Large intestine (tissue), 12 donors: ENCODE measurements at places on chromosomes 5 and 9. TPM values are rescaled to one million over a fixed set of nuclear protein-coding genes. Genes with fewer than 3 reads are reported as not detected.

The NR5A1 gene
- 0.09 TPM for polyA plus RNA-seq

The ARRDC1 gene
- polyA plus RNA-seq: 59.8 TPM

GRCh38 chr9:70948744-70949143 lies 172.7 kb downstream of the TRPM3 start:
- no peak overlapping the region for H3K4me3 ChIP-seq
- no peaks in the 10 kb centered on the region for H3K36me3 ChIP-seq
- DNase-seq: no peak
- H3K4me1 ChIP-seq: no peaks in the 10 kb centered on the region

The CCIN gene
- polyA plus RNA-seq: 0.07 TPM

DNA sequence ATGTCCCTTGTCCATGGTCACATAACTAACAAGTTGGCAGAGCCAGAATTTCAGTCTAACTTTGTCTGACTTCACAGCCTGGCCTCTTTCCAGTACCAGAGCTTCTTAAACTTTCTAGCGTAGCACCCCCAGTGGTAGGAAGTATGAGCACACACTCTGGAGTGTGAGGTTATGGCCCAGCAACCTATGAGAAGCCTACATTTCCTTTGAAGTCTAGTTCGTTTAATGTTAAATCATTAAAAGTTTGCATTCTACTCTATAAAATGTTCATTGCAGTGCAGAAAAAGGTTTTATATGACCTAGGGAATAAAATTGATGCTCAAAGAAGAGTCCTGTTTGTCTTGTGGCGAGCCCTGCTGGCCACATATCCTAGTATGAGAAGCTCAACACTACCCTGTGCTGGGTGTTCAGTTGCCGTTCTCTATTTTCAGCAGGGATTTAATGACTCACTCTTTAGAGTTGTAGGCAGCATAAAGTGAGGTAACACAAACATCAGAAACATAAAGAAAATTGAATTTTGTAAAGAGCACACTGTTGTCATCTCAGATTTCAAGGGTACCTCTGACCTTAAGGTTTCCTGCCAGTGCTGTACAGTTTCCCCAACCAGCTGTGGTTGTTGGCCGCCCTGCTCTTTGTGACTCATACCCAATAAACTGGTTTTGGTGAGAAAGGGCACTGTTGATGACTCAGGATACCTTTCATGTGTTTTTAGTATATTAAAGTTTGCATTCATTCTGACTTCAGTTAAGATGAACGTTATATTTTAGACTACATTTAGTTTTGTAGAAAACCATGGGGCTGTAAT lies 14.3 kb downstream of the MCCC2 start:
- peak; percentile 31 for DNase-seq
- no peaks in the 10 kb centered on the region for H3K27me3 ChIP-seq
- H3K36me3 ChIP-seq: peaks cover 53% of the 10 kb centered on the region

The GKAP1 gene
- 15.4 TPM for polyA plus RNA-seq

DNA sequence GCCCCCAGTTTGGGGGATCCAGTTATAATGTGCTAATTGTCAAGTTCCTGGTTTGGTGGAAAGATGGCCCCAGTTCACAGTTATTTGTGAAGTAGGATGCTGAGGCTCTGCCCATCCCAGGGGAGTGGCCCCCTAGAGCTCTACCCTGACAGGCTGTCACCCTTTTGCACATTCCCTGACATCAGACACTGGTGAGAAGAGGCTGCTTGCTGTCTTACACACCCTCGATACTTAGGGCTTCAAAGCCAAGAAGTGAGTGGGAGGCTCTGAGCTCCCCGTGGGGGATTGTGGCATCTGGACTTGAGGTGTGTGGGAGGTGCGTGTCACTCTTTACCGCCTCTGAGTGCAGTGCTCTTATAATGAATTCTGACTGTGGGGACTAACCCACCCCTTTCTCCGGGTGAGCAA lies 168.5 kb downstream of the DOCK2 start:
- H3K4me1 ChIP-seq: no peaks in the 10 kb centered on the region
- H3K27ac ChIP-seq: no peak overlapping the region
- H3K27me3 ChIP-seq: no peaks in the 10 kb centered on the region
- H3K36me3 ChIP-seq: no peaks in the 10 kb centered on the region
- no peak overlapping the region for H3K4me3 ChIP-seq
- DNase-seq: no peak

- H3K4me1 ChIP-seq: no peaks in the 10 kb centered on the region
- peaks cover 32% of the 10 kb centered on the region for H3K27me3 ChIP-seq
- H3K4me3 ChIP-seq: no peak overlapping the region
- H3K36me3 ChIP-seq: no peaks in the 10 kb centered on the region
These were observed 5.6 kb upstream of the ABLIM3 start for GRCh38 chr5:149135536-149136201.

DNA sequence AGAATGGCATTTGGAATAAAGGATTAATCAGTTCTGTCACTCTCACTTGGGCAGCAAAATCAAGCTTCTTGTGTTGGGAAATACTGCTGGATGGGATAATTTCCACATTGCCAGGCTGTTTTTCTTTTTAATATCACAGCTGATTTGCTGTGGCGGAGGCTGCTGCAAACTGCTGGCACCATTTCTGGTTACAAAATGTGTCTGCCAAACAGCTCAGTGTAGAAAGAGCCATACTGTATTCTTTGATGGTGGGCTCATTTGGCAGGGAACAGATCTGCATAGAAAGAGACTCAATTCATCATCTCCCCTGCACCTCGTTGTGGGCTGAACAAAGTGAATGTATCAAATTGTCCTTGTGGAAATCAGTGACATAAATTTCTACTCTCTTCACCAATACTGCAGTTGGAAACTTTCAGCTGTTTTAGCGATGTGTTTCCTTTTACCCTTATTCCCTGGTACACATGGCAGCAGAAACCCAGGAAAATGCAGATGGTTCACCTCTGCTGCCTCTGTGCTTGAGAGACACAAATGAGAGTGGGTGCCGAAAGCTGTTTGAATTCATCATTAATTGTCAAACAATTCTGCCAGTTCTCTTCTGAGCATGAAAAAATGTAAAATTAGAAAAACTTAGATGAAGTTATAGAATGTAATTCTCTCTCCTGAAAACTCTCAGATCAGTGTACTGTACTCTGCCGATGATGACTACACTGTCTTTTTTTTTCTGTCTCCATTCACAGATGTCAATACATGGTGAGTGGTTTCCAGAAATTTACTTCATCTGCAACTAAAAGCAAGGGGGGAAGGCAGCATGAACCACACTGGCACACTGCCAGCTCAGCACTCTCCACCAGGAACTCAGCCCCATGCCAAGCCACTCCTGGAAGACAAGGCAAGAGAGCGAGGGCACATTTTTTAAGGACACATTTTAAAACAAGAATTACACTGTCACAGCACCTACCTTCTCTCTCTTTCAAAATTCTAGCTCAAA lies 75.0 kb downstream of the HMHB1 start:
- no peak overlapping the region for H3K27ac ChIP-seq
- H3K4me3 ChIP-seq: no peak overlapping the region
- DNase-seq: no peak
- no peaks in the 10 kb centered on the region for H3K27me3 ChIP-seq

DNA sequence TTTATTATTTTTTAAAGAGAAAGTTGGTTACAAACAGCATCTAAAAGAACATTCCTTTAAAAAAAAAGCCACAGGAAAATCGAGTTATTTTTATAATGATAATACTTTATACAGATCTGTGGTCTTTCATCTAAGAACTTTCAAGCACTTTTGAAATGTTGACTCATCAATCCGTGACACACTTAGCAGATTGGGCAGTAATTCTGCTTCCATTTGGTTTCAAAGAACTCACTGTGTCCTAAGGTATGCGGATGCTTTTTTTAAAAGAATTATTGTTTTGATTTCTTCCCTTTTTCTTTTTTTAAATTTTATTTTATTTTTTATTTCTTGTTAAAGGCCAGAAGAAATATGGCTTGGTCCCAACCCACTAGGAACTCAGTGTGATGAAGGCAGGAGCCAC lies 147.8 kb downstream of the AOPEP start:
- H3K4me3 ChIP-seq: no peak overlapping the region
- no peak overlapping the region for H3K27ac ChIP-seq
- H3K27me3 ChIP-seq: no peaks in the 10 kb centered on the region
- H3K36me3 ChIP-seq: no peaks in the 10 kb centered on the region
- peaks cover 3% of the 10 kb centered on the region for H3K4me1 ChIP-seq

DNA sequence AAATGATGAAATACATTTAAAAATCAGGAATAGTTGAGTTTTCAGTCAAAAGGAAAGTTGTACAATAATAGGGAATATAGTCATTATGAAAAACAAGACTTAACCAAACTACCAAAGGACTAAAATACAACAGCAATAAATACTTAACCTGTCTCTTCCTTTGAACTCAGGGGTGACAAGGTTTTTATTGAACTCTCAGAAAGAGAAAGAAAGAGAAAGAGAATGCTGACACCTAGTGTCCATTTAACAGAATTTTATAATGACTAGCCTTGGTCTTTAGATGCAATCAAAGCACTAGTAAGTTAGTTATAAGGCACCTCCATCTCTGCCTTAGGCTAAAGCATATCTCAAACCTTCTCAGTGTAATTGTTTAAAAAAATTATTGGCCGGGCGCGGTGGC lies 47.5 kb downstream of the UIMC1 start:
- DNase-seq: peak; percentile 39
- no peak overlapping the region for H3K4me3 ChIP-seq
- H3K4me1 ChIP-seq: no peaks in the 10 kb centered on the region
- peaks cover 20% of the 10 kb centered on the region for H3K36me3 ChIP-seq
- no peak overlapping the region for H3K27ac ChIP-seq

The IFNA21 gene
- 0.13 TPM for polyA plus RNA-seq

DNA sequence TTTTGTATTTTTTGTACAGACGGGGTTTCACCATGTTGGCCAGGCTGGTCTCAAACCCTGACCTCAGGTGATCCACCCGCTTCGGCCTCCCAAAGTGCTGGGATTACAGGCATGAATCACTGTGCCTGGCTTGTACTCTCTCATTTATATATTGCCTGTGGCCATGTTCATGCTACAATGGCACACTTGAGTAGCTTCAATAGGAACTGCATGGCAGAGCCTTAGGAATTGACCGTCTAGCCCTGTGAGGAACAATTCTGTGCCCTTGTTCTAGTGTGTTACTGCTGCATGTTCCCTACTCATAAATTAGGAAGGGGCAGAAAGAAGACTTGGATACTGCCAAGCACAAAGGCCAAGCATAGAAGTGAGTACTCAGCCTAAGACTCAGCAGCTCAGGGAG lies 104.2 kb downstream of the LIFR start:
- no peak overlapping the region for H3K4me3 ChIP-seq
- H3K27me3 ChIP-seq: peaks cover 40% of the 10 kb centered on the region
- no peak for DNase-seq
- H3K27ac ChIP-seq: no peak overlapping the region
- H3K36me3 ChIP-seq: no peaks in the 10 kb centered on the region

DNA sequence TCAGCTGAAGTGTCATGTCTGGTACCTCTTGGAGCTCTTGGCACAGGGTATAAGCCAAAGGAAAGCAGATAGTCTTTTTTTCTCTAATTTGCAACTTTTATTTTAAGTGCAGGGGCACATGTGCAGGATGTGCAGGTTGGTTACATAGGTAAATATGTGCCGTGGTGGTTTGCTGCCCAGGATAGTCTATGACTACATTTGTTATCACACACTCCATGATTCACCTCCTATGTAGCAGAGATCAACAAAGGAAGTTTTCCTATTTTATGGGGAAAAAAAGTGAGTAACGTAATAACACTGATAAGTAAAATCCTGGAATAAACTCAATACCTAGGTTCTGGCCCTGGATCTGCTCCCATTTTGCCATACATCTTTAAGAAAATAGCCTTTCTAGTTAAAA lies 234.6 kb downstream of the CAAP1 start:
- DNase-seq: no peak
- no peaks in the 10 kb centered on the region for H3K4me1 ChIP-seq
- no peak overlapping the region for H3K4me3 ChIP-seq
- no peak overlapping the region for H3K27ac ChIP-seq
- H3K27me3 ChIP-seq: no peaks in the 10 kb centered on the region

The SEMA5A gene
- 11.9 TPM for polyA plus RNA-seq

GRCh38 chr9:109253637-109254284 lies 67.1 kb downstream of the EPB41L4B start:
- H3K36me3 ChIP-seq: peaks cover 15% of the 10 kb centered on the region
- DNase-seq: no peak
- no peaks in the 10 kb centered on the region for H3K27me3 ChIP-seq
- H3K4me1 ChIP-seq: peaks cover 20% of the 10 kb centered on the region
- H3K4me3 ChIP-seq: no peak overlapping the region
- no peak overlapping the region for H3K27ac ChIP-seq

GRCh38 chr9:72935595-72935994 lies 17.3 kb downstream of the ALDH1A1 start:
- H3K4me3 ChIP-seq: no peak overlapping the region
- DNase-seq: no peak
- H3K27ac ChIP-seq: no peak overlapping the region
- peaks cover 7% of the 10 kb centered on the region for H3K36me3 ChIP-seq
